ENCODE measurements at places on chromosomes 7 and 10. TPM values are rescaled to one million over a fixed set of nuclear protein-coding genes. Genes with fewer than 3 reads are reported as not detected.

Gene WIPF3
- total RNA-seq, result 0.62 TPM

Gene SUN1
- 94.4 TPM for total RNA-seq

Gene OIT3
- total RNA-seq, result 0.16 TPM

Gene RBM20
- total RNA-seq, result 2.1 TPM

Gene SORBS1
- 0.63 TPM for total RNA-seq

Gene FEZF1
- not detected for total RNA-seq

Gene RELN
- total RNA-seq, result not detected

Gene CDC14C
- not detected for total RNA-seq

Gene UPK3BL2
- 5.0 TPM for total RNA-seq

Gene PLXNA4
- total RNA-seq, result 0.49 TPM

Gene TMEM176B
- total RNA-seq, result not detected
